ENCODE measurements at places on chromosomes 1 and 21.

- DNase-seq: peak; percentile 44
Observed at GRCh38 chr1:110829955-110830553, 42.9 kb upstream of the CD53 start.

GRCh38 chr1:155295183-155295941 is 5.9 kb downstream of the PKLR start:
- DNase-seq: no peak

GRCh38 chr1:19466112-19466561 is 19.2 kb downstream of the CAPZB start:
- DNase-seq: no peak

- DNase-seq: peak; percentile 13
Observed at GRCh38 chr1:193437785-193438184, 251.4 kb upstream of the B3GALT2 start.

GRCh38 chr21:31750843-31751242 is 18.9 kb upstream of the SCAF4 start:
- DNase-seq: peak; percentile 30

Data from RWPE1 (cell line).